NCI-H1092 (cell line): ENCODE measurements at places on chromosomes 6 and 20.

- DNase-seq: no peak
Measured at GRCh38 chr6:106037060-106037459, 49.1 kb upstream of the PRDM1 start.

DNA sequence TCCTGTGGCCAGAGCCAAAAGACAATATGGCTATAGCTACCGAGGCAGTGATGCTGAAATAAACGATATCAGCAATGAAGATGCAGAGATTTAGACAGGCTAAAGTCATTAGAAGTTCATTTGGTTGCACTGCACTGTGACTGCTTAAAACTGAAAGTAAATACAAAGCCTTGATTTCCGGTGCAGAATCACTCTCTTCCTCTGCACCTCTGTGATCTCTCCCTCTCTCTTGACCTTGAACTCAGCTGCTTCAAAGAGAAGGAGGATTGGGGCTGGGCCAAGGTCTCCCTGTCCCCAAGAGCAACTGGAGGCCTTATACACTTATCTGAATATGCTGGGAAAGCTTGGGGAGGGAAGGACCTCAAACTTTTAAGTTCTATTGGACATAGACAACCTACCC lies 34.6 kb upstream of the SPACA1 start:
- DNase-seq: no peak

DNA sequence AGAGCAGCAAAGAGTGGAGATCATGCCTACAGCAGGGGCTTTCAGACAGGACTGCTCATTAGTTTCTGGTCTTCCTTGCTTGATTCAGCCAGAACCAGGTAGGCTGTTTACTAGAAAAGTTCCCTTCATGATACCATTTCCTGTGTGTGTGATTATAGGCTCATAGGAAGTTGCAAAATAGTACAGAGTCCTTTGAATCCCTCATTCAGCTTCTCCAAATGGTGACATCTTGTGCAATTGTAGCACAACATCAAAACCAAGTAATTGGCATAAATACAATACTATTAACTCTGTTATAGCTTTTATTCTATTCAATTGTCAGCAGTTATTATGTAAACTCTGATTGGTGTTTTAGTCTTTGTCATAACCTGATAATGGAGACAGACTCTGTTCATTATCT lies 347.3 kb upstream of the CDH4 start:
- DNase-seq: no peak

DNA sequence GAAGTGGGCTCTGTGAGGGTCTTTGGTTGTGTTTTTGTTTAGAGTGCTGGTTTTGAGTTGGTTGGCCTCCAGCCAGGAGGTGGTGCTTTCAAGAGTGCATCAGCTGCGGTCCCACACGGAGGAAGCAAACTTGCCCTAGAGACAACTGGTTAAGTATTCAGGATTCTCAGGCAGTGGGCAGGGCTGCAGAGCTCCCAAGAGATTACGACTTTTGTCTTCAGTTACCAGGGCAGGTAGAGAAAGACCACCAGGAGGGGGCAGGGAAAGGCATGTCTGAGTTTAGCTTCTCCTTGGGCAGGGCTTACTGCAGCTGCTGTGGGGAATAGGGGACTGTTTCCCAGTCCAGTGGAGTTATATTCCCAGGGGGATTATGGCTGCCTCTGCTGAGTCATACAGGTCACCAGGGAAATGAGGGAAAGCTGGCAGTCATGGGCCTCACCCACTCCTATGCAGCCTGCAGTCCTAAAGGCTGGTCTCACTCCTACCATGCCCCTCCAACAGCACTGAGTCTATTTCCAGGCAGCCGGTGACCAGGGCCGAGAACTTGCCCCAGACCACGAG lies 64.3 kb downstream of the TTI1 start:
- peak; percentile 48 for DNase-seq

- DNase-seq: no peak
Measured at GRCh38 chr6:34143196-34143883, 2.5 kb downstream of the GRM4 start.

- peak; percentile 15 for DNase-seq
Measured at GRCh38 chr20:49392745-49393144, 89.7 kb downstream of the KCNB1 start.

DNA sequence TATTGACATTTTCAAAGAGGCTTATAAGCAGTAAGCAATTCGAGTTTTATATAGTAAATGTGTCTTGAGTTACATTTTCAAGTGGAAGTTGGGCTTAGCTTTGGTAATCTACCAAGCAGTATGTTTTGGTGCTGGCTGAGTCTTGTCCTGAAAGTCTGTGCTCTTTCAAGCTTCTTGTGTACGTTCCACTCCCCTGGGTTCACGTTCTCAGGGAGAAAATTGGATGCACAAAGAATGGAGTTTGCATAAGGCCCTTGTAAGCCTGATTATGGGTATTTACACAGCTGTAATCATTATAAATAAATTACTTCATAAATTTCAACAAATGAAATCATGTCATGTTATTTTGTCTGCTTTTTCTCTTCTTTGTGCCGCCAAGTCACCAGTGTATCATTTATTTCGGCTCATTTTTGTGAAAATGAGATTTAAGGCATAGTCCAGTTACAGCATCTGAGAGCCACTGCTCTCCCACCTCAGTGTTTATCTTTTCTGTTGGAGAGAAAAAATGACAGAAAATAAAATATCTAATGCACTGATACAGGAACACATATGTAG lies 262.5 kb downstream of the BTBD3 start:
- peak; percentile 62 for DNase-seq
